ENCODE measurements at places on chromosomes 7 and 10. TPM values are rescaled to one million over a fixed set of nuclear protein-coding genes. Genes with fewer than 3 reads are reported as not detected.

Gene TUBAL3
- total RNA-seq = not detected

GRCh38 chr10:510415-510881 is 179.0 kb downstream of the DIP2C start:
- no peak overlapping the region for H3K4me3 ChIP-seq
- peaks cover 32% of the 10 kb centered on the region for H3K4me1 ChIP-seq
- H3K36me3 ChIP-seq = peaks cover 7% of the 10 kb centered on the region
- no peak for DNase-seq

Gene ACBD7
- total RNA-seq = not detected

DNA sequence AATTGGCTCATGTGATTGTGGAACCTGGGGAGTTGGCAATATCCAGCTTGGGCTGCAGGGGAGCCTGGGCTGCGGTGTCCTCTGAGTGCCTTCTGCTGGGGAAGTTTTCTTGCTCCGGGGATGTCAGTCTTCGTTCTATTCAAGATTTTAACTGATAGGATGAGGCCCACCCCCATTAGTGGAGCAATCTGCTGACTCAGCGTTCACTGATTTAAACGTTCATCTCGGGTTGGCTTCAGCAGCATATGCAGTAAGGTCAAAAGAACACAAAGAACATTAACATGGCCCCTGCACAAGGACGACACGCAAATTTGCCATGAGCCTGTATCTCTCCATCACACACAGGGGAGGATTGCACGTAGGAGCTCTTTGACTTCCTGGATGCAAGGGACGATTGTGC is 360.6 kb upstream of the ADARB2 start:
- peaks cover 4% of the 10 kb centered on the region for H3K27me3 ChIP-seq
- H3K27ac ChIP-seq = no peak overlapping the region
- H3K4me3 ChIP-seq = no peak overlapping the region

- no peak overlapping the region for H3K4me3 ChIP-seq
- DNase-seq = no peak
- H3K27ac ChIP-seq = no peak overlapping the region
- H3K36me3 ChIP-seq = no peaks in the 10 kb centered on the region
- no peaks in the 10 kb centered on the region for H3K4me1 ChIP-seq
These were observed 1017.5 kb downstream of the XPNPEP1 start for GRCh38 chr10:108905821-108906220.

GRCh38 chr7:156167417-156167807 is 355.1 kb upstream of the SHH start:
- H3K27ac ChIP-seq = no peak overlapping the region
- DNase-seq = no peak
- peaks cover 14% of the 10 kb centered on the region for H3K27me3 ChIP-seq
- no peaks in the 10 kb centered on the region for H3K4me1 ChIP-seq

DNA sequence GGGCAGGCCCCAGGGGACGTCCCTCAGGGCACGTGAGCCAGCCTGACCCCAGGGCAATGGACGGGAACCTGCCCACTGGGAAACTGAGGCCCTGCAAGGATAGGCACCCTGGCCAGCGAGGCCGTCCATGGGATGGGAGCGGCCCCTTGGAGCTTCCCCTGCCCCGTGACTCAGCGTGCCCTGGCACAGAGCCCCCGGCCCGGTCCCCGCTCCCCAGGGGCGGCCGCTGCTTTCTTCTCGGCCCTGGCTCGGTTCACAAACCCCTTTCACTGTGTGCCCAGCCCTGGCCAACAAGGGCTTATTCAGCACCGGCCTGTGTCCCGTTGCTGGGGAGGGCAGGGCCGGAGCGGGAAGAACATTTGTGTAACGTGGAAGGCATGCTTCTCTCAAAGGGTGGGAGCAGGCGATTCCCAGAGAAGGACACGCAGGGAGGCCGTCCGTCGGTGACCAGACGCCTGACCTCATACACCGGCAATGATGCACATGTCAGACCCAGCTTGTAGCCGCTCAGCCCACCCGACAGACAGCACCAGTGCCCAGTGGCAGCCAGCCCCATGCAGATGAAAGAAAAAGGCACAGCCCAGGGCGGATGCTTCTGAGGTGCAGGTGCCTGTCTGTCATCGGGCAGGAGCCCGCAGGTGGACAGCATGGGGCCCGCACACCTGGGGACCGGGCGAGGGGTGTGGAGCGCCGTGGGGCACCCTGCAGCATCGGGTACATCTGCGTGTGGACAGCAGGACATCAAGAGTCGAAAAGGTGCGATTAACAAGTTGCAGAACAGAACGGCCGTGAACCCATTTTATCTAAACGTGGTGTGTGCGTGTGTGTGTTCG is 94.5 kb downstream of the PDGFA start:
- no peaks in the 10 kb centered on the region for H3K36me3 ChIP-seq
- H3K27ac ChIP-seq = no peak overlapping the region
- H3K4me3 ChIP-seq = no peak overlapping the region
- H3K27me3 ChIP-seq = no peaks in the 10 kb centered on the region
- H3K4me1 ChIP-seq = peaks cover 12% of the 10 kb centered on the region

DNA sequence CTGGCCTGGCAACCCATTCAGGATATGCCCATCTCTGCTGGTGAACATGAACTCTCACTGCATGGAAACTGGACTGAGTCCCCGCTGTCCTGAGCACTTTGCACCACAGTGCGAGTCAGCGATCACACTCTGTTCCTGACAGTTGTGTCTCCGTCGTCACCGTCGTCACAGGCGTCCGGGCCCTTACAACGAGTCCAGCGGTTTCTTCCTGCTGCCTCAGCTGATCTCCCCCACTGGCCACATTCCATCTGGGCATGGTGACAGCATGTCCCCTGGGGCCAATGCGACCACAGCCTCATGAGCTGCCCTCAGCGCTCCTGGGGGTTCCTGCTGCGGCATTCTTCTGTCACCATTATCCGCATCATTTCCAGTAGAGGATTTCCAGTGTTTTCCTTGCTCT is 76.8 kb upstream of the KLF6 start:
- no peaks in the 10 kb centered on the region for H3K36me3 ChIP-seq
- no peaks in the 10 kb centered on the region for H3K27me3 ChIP-seq
- H3K27ac ChIP-seq = no peak overlapping the region
- no peaks in the 10 kb centered on the region for H3K4me1 ChIP-seq
- DNase-seq = no peak
- H3K4me3 ChIP-seq = no peak overlapping the region

Gene EBF3
- 12.2 TPM for total RNA-seq

Gene HOXA2
- not detected for total RNA-seq

Gene TMEM184A
- 0.61 TPM for total RNA-seq

- no peaks in the 10 kb centered on the region for H3K36me3 ChIP-seq
- peaks cover 8% of the 10 kb centered on the region for H3K27me3 ChIP-seq
- H3K4me3 ChIP-seq = no peak overlapping the region
- no peak overlapping the region for H3K27ac ChIP-seq
These were observed 2.4 kb downstream of the TLL2 start for GRCh38 chr10:96511044-96511945.

Gene ZNF467
- 4.5 TPM for total RNA-seq

GRCh38 chr10:98364432-98365102 is 50.4 kb downstream of the PYROXD2 start:
- H3K27me3 ChIP-seq = no peaks in the 10 kb centered on the region
- H3K36me3 ChIP-seq = no peaks in the 10 kb centered on the region

Gene SORCS3
- 0.05 TPM for total RNA-seq

Gene NEUROD6
- total RNA-seq = not detected

All from heart right ventricle (tissue), 16 donors.